ENCODE measurements at places on chromosomes 12 and 14. TPM values are rescaled to one million over a fixed set of nuclear protein-coding genes. Genes with fewer than 3 reads are reported as not detected.

The LRP10 gene
- total RNA-seq = 48.4 TPM

The AMHR2 gene
- total RNA-seq = not detected

The ERGIC2 gene
- 109 TPM for total RNA-seq

The RPL10L gene
- total RNA-seq = not detected

The CPNE8 gene
- total RNA-seq = 15.7 TPM

Measured in uterine smooth muscle cell (primary cell).